Right ventricle myocardium superior (tissue), 1 donor: ENCODE measurements at places on chromosomes 2 and 18. TPM values are rescaled to one million over a fixed set of nuclear protein-coding genes. Genes with fewer than 3 reads are reported as not detected.

Gene KIAA2012
- not detected for total RNA-seq

Gene FOXD4L1
- total RNA-seq = not detected

Gene TPO
- 7.0 TPM for total RNA-seq

Gene TEKT4
- total RNA-seq = not detected

Gene SIX3
- total RNA-seq = not detected

Gene SLC4A5
- 1.3 TPM for total RNA-seq

Gene SMCHD1
- total RNA-seq = 25.4 TPM

Gene HADHB
- total RNA-seq = 1,664 TPM

Gene NBEAL1
- total RNA-seq = 16.2 TPM

Gene CHRNG
- total RNA-seq = not detected

Gene KATNAL2
- total RNA-seq = 3.0 TPM

Gene SERPINB12
- not detected for total RNA-seq

Gene HJURP
- total RNA-seq = 0.40 TPM

Gene CAPN14
- 0.32 TPM for total RNA-seq

Gene KCNG2
- not detected for total RNA-seq

Gene SERPINB2
- not detected for total RNA-seq

Gene DYNAP
- not detected for total RNA-seq

Gene KLHL29
- total RNA-seq = 0.65 TPM

Gene TCF23
- total RNA-seq = not detected

Gene UNC50
- total RNA-seq = 26.4 TPM

Gene RNF144A
- 14.5 TPM for total RNA-seq

Gene FAM161A
- 0.78 TPM for total RNA-seq

Gene DUSP2
- 1.5 TPM for total RNA-seq
